Cardiac septum (tissue), 1 donor: ENCODE measurements at places on chromosomes 16 and 17. TPM values are rescaled to one million over a fixed set of nuclear protein-coding genes. Genes with fewer than 3 reads are reported as not detected.

Gene VTN
- 48.2 TPM for total RNA-seq

GRCh38 chr16:57060323-57061083 is 31.9 kb upstream of the CPNE2 start:
- no peak for DNase-seq

DNA sequence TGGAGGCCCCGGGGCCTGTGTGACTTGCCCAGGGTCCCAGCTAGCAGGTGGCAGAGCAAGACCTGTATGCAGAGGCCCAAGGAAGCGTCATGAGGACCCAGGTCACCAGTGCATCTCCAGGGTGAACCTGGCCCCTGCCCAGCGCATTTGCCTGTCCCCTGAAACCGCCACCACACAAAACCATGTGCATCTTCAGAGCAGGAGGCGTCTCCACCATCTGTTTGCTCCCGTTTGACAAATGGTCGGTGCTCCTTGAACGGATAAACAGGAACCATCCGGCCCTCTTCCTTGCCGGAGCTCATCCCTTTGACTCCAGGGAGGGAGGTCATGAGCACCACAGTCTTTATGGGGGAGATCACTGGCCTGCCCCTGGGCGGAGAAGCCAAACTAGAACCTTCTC is 62.5 kb downstream of the JPH3 start:
- DNase-seq = no peak

GRCh38 chr16:5206331-5206990 is 108.9 kb upstream of the EEF2KMT start:
- DNase-seq = no peak

Gene RAB11FIP4
- 4.9 TPM for total RNA-seq

Gene PDIA2
- total RNA-seq = 0.81 TPM

GRCh38 chr17:34443619-34444469 is 80.8 kb upstream of the CCL1 start:
- DNase-seq = no peak

DNA sequence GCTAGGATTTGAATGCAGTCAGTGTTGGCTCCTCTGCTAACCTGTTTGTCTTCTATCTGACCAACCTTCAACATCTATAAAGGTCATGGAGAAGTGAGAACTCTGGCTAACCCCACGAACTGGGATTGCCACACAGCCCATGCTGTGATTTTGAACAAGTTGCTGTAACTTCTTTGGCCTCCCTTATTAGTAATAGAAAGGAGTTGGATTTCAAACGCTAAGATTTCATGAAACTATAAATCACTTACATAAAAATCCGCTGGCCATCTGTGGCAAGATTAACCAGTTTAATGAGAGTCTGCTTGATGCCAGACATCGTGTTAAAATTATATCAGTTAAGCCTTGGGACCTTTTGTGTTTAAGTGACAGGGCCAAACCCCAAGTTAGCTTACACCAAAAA is 53.4 kb downstream of the HSD17B2 start:
- no peak for DNase-seq
